ENCODE measurements at places on chromosomes 3 and 15.

DNA sequence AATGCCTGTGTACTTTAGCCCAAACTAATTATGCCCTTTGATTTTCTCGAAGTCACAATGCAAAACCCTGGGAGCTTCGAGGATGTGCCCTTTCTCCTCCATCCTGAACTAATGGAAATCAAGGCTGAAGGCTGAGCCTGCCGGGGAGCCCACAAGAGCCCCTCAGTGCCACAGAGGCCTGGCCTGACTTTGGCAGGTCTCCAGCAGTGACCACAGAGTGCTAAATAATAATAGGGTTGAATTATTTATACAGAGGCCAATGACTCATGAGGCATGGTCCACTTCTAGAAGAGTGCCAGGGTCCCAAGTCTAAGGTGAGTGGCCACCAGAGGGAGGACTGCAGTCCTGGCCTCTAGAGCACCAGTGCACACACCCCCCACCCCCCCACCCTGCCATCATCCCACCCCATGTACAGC is 19.1 kb upstream of the GLCE start:
- no peak for DNase-seq

GRCh38 chr3:16704941-16705340 is 99.7 kb upstream of the DAZL start:
- no peak for DNase-seq

GRCh38 chr3:42651248-42652091 is 2.0 kb upstream of the ZBTB47 start:
- no peak for DNase-seq

GRCh38 chr3:105771392-105771791 is 97.4 kb downstream of the CBLB start:
- no peak for DNase-seq

- no peak for DNase-seq
Measured at GRCh38 chr15:94582368-94582767, 351.0 kb downstream of the MCTP2 start.

- no peak for DNase-seq
Measured at GRCh38 chr3:52534281-52535183, 875 bp upstream of the NT5DC2 start.

- DNase-seq, result no peak
Measured at GRCh38 chr3:124699686-124700396, 30.4 kb upstream of the UMPS start.

DNA sequence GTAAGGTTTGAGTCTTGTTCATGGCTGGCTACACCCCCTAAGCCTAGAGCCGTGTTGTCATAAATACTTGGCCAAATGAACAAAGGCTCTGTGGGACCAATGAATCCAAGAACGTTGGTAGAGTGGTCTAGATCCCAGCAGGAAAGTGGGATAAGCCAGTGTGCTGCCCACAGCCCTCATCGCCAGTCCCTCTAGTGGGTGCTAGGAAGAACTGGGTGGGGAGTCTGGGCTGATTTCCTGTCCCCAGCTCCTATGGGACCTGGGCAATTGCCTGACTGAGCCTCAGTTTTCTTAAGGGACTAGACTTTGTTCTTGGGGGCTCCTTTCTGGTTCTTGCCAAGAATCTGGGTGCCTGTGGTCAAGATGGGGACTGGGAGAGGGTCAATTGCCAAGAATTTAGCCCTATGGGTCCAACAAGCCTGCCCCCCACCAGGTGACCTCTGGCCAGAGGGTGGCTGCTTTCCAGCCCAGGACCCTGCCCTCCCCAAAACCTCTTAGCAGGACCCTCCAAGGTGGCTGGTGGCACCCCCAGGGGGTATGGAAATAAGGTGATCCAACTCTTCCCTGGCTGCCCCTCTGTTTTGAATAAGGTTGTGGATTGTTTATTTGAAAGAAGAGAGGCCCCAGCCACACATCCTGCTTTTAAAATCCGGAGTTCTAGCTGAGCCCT is 42.7 kb downstream of the SMAD6 start:
- no peak for DNase-seq

- no peak for DNase-seq
Measured at GRCh38 chr3:131143802-131144201, 117.1 kb downstream of the NEK11 start.

DNA sequence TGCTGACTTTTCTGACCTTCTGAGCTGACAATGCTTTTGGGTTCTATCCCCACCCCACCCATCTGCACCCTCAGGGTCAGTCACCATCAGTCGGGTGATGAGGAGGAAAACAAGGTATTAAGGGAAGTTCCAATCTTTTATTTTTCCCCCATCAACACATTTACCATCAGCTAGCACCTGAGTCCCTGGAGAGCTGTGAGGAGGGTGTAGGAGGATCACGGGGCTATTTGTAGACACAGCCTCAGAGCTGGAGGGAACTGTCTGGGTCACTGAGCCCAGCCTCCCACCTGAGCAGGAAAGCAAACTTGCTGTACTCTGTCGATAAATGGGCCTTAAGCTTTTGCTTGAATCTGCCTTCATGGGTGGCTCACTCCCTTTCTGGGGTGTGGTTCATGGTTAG is 24.8 kb upstream of the ZFAND6 start:
- no peak for DNase-seq

GRCh38 chr3:47432673-47433072 is 43.1 kb downstream of the SCAP start:
- no peak for DNase-seq

DNA sequence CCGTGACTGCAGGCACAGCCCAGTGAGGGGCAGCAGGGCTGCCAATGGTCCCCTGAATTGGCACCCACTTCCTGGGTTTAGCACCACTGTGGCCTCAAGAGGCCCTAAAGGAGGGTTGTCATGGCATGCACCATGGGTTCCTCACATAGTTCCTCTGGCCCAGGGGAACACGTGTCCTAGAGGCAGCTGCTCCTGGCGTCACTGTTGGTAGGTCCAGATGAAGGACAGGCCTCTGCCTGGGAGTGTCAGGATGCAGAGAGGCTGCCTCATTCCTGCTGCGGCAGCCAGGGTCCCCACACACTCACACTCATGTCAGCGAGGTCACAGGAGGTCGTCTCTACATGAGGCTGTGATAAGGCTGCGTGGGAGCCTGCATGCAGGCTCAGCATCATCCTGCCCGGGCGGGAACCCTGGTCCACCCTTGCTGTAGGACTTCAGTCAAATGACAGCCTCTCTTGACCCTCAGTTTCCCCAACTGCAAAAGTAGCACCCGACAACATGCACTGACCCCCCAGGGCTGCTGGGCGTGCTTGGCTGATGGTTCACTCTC is 26.1 kb upstream of the SFMBT1 start:
- DNase-seq, result no peak

DNA sequence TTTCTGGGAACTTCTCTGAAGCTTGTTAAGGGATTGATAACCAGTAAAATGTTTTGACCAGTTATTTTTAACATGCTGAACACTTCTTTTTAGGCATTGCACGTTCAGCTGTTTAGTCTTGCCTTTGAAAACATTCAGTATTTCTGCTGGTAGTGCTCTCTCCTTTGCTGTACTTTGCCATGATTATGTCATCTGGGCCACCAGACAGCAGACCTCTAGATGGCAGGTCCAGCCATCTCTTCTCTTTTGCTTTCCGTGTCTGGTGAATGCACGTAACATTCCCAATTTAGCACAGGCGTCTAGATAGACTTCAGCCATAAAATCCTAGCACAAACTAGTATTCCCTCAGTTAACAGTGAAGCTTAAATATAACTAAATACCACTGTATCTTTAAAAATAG is 57.8 kb downstream of the RAB7A start:
- DNase-seq, result no peak

DNA sequence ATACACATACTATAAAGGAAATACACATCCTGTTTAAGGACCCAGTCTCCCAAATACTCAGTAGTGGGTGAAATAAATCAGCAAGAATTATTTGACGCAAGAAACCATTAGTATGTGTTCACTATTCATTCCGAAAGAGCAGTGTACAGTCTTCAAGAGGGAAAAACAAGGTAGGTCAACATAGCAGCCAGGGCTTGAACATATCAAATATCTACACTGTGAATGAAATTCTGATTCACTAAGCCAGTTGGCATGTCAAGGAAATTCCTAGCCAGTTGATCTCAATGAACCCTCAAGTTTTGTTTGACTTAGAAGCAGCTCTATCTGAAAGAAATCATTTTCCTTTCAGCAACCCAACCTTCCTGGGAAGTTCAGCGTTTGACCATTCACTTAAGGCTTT is 99.0 kb downstream of the CNTN3 start:
- no peak for DNase-seq

GRCh38 chr3:43213631-43214030 is 72.7 kb upstream of the SNRK start:
- DNase-seq, result no peak

- no peak for DNase-seq
Measured at GRCh38 chr3:69888040-69888942, 111.2 kb upstream of the SAMMSON start.

DNA sequence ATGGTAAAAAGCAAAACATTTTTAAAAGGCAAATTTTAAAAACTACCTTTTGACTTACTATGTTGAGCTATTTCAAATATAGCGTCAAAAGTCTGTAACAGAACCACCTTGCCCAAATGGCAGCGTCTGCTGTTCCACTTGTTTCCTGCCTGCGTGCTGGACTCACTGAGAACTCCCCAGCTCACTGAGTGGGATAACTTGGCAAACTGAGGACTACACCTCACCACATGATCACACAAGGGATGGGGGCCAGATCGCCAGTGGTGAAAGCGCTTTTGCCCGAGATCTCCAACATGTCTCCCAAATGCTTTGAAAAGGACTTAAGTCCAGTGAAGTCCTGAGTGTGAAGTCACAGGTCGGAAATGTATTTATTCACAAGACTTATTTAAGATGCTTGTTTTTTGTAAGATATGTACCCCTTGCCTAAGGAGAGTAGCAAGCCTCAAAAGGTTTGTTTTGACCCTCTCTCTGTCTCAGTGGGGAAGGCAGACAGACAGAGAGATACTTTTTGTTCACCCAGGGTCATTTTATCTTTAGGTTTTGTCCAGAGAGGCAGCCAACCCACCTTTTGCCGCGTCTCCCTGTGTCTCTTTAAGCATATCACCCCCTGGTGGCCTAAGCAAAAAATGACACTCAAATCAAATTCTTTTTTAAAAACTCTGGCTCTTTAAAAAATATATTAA is 192.6 kb downstream of the PDZRN3 start:
- no peak for DNase-seq

- DNase-seq, result no peak
Measured at GRCh38 chr3:10299679-10300078, 6.9 kb upstream of the GHRL start.

DNA sequence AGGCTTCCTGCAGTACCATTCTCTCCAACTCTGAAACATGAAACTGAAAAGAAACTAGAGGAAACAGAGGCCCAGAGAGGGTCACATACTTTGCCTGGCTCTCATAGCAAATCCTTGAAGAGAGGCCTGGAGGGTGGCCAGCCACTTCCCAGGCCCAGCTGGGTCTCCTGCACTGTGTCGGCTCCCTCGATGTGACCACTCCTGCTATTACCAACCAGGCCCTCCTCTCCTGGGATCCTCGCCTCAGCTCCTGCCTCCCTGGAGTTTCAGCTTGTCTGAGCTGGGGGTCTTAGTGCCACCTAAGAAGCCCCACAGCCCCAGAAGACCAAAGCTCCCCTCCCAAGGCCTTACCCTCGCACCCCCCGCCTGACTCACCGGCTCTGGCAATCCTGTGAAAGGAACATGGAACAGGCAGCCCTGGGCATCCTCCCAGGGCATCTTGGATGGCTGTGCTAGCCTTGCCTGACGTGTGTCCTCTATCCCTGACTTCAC is 4.6 kb downstream of the LOXL1 start:
- DNase-seq, result no peak

DNA sequence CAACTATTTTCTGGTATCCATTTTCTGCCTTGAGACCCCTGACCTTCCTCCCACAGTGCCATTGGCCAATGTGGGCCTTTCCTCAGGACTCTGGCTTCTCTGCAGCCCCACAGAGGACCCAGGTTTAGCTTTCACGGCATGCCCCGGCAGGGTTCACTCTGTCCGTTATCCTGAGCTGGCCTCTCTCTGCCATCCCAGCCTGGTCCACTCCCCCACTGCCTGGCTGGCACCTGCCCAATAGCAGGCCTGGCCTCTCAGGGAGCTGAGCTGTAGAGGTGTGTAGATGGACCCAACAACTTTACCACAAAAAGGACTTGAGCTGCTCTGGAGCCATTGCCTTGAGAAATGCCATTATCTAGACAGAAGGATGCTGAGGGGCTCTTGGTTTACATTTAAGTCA is 57.5 kb downstream of the SCN10A start:
- DNase-seq, result no peak

GRCh38 chr15:65856821-65857455 is 12.4 kb upstream of the RAB11A start:
- peak; percentile 77 for DNase-seq

- no peak for DNase-seq
Measured at GRCh38 chr15:70152070-70152480, 54.4 kb upstream of the TLE3 start.

DNA sequence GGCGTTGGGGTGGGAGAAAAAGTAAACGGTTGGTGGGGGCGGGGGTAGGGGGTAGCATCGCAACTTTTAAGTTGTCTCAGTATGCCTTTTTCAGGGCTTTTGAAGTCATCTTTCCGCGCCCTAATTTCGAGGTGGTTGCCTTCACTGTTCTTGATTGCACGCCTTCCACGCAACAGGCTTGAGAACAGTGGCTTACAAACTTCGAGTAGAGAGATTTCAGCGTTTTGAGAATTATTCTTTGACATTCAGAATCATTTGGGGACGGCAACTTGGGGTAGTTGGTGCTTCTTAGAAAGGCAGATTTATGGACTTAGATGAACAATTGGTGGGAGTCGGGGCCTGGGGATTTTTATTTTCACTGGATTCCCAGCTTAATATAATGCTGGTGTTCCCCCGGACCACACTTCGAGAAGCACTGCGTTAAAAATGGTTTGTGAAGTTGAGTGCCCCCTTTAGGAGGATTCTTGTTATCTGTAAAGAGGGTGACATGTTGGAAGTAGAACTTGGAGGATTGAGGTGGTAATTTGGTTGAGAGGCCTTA is 880 bp downstream of the PPP4R2 start:
- DNase-seq, result peak; percentile 11

GRCh38 chr3:44968447-44968858 is 7.5 kb downstream of the ZDHHC3 start:
- DNase-seq, result no peak

GRCh38 chr15:82540055-82540983 is at the start of gene RPS17:
TSS of gene RPS17 (minus strand) at chr15:82540457. CDS start at chr15:82540428, 29 bp downstream.
- DNase-seq, result peak; percentile 97

- no peak for DNase-seq
Measured at GRCh38 chr15:92902737-92903593, 2.8 kb downstream of the CHD2 start.

GRCh38 chr3:97839944-97840343 is 18.1 kb downstream of the CRYBG3 start:
- DNase-seq, result no peak

GRCh38 chr15:70238917-70239316 is 141.2 kb upstream of the TLE3 start:
- DNase-seq, result no peak

DNA sequence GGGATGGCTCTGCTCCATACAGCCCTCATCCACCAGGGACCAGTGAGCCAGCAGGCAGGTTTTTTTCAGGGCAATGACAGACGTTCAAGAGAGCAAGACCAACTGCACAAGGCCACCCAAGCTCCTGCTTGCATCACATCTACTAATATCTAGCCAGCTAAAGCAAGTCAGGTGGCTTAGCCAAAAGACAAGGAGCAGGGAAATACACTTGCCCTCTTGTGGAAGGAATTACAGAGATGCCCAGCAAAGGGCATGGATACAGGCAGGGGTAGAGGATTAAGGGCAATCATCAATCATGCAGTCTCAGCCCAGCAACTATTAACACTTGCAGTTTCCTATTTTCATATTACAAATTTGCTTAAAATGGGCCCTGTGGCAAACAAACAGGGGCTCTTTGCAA is 81.5 kb upstream of the NTRK3 start:
- DNase-seq, result no peak
